NCI-H1417 (cell line): ENCODE measurements at places on chromosomes 1 and 21.
A peak's percentile ranks its signal among the peaks of the same experiment; 100 is the strongest.

- no peak for DNase-seq
Measured at GRCh38 chr1:185603158-185603557, 131.0 kb upstream of the HMCN1 start.

DNA sequence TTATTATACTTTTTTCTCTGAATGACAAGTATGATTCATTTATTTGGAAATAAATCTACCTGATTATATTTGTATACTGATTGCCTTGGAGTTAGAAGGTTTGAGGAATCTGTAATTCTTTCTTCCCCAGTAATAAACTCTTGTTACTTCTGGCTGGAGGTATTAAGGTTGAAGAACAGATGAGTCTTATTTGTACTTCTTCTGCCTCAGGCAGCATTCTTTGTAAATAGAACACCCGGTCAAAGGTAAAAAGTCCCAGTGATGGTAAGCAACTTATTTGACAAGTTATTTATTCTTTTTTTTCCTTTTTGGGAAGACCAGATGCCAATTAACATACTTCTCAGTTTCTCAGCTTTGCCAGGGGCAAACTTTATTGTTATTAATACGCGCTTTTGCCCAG is 12.9 kb downstream of the SNX27 start:
- DNase-seq: no peak

DNA sequence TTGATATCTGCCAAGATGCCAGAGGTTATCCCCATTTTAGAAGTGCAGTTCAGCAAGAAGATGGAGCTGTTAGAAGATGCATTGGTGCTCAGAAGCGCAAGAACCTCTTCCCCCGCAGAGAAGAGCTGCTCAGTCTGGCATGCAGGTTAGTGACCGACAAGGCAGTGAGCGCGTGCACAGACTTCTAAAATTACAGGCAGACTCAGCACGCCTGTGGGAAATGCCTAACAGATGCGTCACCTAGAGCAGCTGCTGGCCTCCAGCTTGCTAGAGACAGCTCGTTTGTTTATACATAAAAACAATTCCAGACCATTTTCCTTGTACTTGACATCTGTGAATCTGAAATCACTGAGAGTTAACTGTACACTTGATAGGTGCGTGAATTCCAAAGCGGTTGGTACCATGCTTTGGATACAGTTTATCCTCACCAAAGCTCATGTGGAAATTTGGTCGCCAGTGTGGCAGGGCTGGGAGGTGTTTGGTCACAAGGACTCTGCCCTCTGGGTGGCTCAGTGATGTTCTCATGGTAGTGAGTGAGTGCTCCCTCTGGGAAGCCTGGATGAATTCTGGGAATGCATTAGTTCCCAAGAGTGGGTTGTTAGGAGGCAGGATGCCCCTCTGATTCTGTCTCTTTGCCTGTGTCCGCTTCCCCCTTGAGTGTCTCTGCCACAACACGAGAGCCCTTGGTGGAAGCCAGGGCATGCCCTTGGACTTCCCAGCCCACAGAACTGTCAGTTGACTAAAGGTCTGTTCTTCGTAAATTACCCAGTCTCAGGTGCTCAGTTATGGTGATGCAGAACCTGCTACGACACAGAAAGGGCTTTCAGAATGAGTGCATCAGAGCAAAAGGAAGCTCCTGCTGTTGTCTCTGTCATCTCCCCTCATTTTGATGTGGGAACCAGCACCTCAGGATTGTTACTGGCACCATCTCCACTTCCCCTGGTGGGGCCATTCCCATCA is 24.4 kb downstream of the SNAP47 start:
- DNase-seq: no peak

DNA sequence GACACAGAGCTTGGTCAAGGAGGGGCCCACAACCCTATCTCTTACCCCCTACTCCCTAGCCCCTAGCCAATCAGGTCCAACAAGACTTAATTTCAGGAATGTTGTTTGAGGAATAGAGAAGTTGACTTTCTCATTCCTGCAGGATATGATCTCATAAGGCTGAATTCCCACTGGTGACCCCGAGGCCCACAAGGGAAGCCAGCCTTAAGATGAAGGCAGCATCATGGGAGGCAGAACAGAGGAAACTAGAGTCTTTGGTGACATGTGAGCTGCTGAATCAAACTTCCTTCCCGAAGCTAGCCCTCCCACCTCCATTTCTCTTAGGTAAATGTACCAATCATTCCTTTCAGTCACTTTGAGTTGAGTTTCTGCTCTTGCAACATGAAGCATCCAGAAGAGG is 9.1 kb upstream of the PDIK1L start:
- no peak for DNase-seq

GRCh38 chr21:41634211-41634694 is 126.3 kb upstream of the TMPRSS2 start:
- DNase-seq: no peak

GRCh38 chr1:54547601-54548388 is at the start of gene ACOT11:
Gene ACOT11 (plus strand): TSS chr1:54548228. CDS start chr1:54548310, 82 bp downstream.
- peak; percentile 89 for DNase-seq

DNA sequence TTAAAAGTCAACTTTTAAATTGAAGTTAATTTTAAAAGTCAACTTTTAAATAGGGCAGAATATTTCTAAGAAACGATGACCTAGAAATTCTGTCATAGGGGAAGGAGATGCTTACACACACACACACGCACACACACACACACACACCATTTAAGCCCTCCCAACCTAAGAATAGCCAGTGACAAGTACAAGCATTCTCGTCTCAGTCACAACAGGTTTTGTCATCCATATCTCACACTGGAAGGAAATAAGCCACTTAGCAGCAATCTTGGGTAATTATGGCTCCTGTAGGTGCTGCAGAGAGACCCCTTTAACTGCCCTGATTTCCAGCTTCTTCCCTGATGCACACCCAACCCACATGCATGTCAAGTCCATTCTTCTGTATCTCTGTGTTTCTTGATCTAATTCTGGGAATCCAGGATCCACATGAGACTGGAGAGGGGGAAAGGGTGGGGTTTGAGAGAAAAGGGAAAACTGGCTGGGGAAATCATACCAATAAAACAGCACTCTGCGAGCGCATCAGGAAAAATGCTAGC is 338.1 kb downstream of the PAPPA2 start:
- no peak for DNase-seq

- no peak for DNase-seq
Measured at GRCh38 chr1:183096894-183097293, 73.7 kb downstream of the LAMC1 start.

DNA sequence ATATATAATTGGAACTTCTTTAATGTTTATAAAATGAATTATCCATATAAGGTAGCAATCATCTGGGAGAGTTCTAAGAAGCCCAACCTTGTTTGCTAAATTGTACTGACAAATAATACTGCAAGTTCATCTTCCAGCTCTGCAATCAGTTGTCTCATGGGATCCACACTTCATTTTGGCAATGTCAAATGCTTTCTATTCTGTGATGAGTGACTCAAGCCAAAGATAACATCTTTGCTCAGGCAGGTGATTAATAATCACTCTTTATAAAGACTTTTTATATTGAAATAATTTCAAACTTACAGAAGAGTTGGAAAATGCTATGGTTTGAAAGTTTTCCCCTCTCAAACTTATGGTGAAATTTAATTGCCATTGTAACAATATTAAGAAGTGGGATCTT is 67.2 kb downstream of the SLC44A5 start:
- DNase-seq: no peak

DNA sequence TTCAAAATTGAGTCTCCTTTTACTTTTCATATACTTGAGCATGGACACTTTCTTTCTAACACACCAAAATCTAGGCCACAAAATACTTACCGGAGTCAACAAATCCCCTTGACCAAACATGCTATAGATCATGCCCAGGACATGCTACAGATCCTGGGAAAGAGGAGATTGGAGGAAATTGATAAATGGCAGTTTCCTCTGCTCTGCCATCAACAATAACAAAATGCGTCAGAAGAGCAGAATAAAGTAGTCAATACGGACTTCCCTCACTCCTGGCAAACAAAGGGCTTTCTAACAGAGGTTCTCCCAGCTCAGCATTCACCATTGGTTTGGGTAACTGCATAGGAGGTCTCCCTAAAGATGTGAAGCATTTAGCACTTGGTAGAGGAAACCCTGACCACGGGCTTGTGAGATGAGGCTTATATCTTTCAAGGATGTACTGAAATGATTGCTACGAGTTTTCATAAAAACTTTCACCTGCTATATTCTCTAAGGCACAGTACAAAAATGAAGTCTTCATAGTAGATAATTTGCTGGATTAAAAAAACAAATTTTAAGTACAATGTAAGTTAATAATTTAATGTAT is 283.8 kb upstream of the RUNX1 start:
- no peak for DNase-seq

GRCh38 chr21:31730712-31731055 is 1.2 kb downstream of the SCAF4 start:
- no peak for DNase-seq

GRCh38 chr1:198902655-198903054 is 263.8 kb downstream of the PTPRC start:
- no peak for DNase-seq

DNA sequence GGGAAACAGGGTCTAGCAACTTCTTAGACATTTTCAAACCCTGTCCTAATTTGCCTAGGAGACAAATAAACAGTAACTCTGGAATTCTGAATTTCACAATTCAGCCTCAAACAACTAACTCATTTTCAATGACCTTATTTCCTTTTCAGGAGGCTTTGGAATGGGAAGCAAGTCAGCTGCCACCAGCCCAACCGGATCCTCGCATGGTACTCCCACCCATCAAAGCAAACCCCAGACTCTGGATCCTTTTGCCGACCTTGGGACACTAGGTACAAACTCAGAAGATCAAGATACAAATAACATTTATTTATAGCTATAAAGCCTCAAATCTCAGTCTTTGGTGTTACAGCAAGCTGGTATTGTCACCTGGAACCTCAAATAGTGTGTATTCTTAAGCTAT is 18.9 kb upstream of the LEPR start:
- no peak for DNase-seq

DNA sequence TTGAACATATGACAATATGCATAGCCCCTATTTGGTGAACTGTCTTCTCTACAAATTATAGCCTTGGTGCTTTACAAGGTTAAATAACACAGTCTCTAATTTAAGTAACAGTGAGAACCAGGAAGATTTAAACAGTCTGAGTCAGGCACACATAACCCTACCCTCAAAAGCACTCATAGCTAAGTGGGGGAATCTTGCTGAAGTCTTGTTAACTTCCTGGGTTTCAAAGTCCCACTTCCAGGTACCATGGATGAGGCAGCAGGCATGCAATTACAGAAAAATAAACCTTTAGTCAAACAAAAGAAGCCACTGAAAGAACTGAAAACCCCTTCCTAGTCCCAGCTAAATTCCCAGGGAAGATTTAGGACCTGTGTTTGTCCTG is 147.6 kb downstream of the PBX1 start:
- DNase-seq: no peak

DNA sequence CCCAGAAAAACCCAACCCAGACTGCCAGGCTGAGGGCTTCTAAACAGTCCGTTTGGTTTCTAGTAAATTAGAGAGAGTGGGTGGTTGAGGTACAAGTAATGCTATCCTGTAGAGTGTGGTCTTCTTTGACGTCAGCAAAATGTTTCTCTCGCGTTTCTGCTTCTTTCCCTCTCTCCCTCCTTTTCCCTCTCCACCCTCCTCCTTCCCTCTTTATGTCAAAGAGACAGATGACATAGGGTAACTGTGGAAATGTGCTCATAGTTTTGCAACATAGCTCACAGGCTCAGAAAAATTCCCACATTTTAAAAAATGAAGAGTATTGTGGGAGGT is 158.3 kb downstream of the TOMM20 start:
- DNase-seq: peak; percentile 74

DNA sequence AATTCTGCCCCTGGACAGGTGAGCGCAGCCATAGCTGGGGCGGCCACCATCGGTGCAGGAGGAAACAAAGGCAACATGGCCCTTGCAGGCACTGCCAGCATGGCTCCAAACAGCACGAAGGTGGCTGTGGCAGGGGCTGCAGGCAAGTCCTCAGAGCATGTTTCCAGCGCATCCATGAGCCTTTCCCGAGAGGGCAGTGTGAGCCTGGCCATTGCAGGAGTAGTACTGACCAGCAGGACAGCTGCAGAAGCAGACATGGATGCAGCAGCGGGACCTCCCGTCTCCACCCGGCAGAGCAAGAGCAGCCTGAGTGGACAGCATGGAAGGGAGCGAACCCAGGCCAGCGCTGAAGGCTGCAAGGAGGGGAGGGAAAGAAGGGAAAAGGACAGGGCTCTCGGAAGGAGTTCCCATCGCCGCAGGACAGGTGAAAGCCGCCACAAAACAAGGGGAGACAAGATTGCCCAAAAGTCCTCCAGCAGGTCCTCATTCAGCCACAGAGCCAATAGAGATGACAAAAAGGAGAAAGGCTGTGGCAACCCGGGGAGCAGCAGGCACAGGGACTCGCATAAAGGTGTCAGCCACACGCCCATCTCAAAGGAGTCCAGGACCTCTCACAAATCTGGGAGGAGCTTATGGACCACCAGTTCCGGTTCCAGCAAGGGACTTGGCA is 17.4 kb downstream of the ATF3 start:
- no peak for DNase-seq

GRCh38 chr1:40630488-40631223 is 34.8 kb downstream of the RIMS3 start:
- DNase-seq: peak; percentile 40

GRCh38 chr1:5648410-5649165 is 343.6 kb downstream of the NPHP4 start:
- DNase-seq: no peak

DNA sequence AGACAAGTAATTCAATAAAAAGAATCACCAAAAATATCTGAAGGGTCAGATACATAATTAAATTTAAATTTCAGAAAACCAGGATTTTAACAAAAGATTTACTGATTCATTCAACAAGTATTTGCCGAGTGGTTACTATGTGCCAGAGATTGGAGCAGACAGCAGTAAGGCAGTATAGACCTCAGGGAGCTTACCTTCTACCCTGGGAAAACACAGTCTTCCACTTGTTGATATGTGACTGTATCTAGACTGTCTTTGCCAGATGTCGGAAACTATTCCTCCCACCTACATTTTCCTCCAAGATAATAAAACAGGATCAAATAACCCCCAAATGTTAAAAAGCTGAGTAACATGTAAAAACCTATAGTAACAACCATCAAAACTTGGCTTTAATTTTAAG is 6.2 kb downstream of the HNRNPR start:
- DNase-seq: no peak

DNA sequence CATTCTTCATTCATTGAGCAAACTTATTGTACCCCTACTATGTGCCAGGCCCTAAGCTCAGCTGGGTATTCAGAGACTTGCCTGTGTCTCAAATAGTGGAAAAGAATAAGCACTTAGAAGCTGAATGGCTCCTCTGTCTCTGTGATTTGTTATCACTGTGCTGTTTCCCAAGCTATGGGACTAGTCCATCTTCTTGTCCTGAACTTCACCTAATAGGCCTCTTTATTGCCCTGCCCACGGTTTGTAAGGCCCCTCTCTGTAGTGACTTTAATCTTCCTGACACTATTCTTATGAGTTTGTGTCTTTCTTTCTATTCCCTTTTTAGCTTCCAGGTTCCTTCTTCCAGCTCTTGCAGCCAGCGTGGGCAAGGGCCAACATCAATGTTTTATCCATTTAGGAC is 85.4 kb upstream of the LPGAT1 start:
- DNase-seq: no peak
